ENCODE measurements at places on chromosomes 4 and X. TPM values are rescaled to one million over a fixed set of nuclear protein-coding genes. Genes with fewer than 3 reads are reported as not detected.
A peak's percentile ranks its signal among the peaks of the same experiment; 100 is the strongest.

Gene TKTL1
- total RNA-seq = not detected

Gene BEX2
- 2.5 TPM for total RNA-seq

Gene PTPN13
- 23.3 TPM for total RNA-seq

Gene ASB11
- total RNA-seq = not detected

Gene CCKAR
- total RNA-seq = not detected

Gene MGARP
- total RNA-seq = not detected

Gene PAGE2
- total RNA-seq = not detected

Gene RAI2
- 0.33 TPM for total RNA-seq

Gene TMPRSS11A
- total RNA-seq = not detected

Gene TMPRSS11D
- total RNA-seq = not detected

DNA sequence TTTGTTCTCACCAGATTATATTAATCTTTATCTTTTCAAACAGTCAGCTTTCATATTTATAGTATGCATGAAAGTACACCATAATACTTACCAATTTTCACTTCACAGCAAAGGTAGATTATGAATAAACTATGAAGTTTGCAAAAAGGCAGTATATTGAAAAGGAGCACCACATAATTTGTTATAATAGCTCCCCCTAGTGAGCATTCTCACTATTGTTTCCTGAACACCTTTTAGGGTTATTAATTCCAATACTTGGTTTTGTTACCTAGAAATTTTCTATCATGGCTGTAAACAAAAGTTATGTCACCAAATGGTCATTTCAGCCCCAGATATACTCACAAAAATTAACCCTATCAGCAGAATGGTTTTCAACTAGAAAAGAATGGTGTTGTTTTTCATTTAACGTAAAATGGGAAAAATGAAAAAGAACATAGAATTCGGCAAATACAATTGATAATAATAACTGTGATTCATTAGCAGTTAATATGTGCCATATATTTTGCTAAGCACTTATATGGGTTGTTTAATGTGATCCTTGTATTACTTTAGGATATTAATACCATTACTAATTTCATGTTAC lies 30.2 kb upstream of the NKX6-1 start:
- H3K27me3 ChIP-seq = no peaks in the 10 kb centered on the region
- H3K4me1 ChIP-seq = no peaks in the 10 kb centered on the region
- H3K4me3 ChIP-seq = no peak overlapping the region

- H3K4me3 ChIP-seq = no peak overlapping the region
- H3K27me3 ChIP-seq = no peaks in the 10 kb centered on the region
- no peak overlapping the region for H3K27ac ChIP-seq
- DNase-seq = no peak
- H3K36me3 ChIP-seq = no peaks in the 10 kb centered on the region
These were observed 239.3 kb downstream of the C4orf33 start for GRCh38 chr4:129335276-129335675.

GRCh38 chrX:57516491-57516890 lies 75.3 kb upstream of the ZXDB start:
- H3K4me1 ChIP-seq = no peaks in the 10 kb centered on the region
- no peak overlapping the region for H3K27ac ChIP-seq
- H3K36me3 ChIP-seq = no peaks in the 10 kb centered on the region
- no peak overlapping the region for H3K4me3 ChIP-seq
- H3K27me3 ChIP-seq = no peaks in the 10 kb centered on the region

DNA sequence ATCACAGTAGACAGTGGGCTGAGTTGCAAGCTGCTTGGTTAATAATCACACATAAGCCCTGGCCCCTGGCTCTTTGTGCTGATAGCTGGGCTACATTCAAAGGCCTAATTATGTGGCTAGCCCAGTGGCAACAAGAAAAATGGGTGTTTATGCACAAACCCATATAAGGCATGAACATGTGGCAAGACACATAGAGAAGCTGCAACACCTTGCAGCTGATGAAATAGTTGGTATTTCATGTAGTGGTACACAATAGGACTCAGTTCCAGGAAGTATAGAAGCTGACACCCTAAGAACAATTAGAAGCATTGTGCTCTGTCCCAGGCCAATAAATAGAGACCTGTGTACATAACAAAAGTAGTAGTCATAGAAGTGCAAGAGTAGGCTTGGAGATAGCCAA lies 14.6 kb upstream of the ZNF630 start:
- H3K27ac ChIP-seq = peak overlapping the region; percentile 94
- H3K36me3 ChIP-seq = no peaks in the 10 kb centered on the region
- DNase-seq = peak; percentile 18
- no peak overlapping the region for H3K4me3 ChIP-seq
- H3K27me3 ChIP-seq = no peaks in the 10 kb centered on the region

GRCh38 chr4:125181804-125182203 lies 133.0 kb upstream of the FAT4 start:
- H3K27me3 ChIP-seq = no peaks in the 10 kb centered on the region
- DNase-seq = no peak
- no peak overlapping the region for H3K4me3 ChIP-seq
- no peaks in the 10 kb centered on the region for H3K4me1 ChIP-seq
- no peak overlapping the region for H3K27ac ChIP-seq

- H3K4me1 ChIP-seq = peaks cover 6% of the 10 kb centered on the region
- H3K27me3 ChIP-seq = no peaks in the 10 kb centered on the region
- no peak overlapping the region for H3K4me3 ChIP-seq
- DNase-seq = no peak
- H3K27ac ChIP-seq = no peak overlapping the region
- H3K36me3 ChIP-seq = no peaks in the 10 kb centered on the region
These were observed 25.4 kb upstream of the ACSL1 start for GRCh38 chr4:184851200-184851541.

DNA sequence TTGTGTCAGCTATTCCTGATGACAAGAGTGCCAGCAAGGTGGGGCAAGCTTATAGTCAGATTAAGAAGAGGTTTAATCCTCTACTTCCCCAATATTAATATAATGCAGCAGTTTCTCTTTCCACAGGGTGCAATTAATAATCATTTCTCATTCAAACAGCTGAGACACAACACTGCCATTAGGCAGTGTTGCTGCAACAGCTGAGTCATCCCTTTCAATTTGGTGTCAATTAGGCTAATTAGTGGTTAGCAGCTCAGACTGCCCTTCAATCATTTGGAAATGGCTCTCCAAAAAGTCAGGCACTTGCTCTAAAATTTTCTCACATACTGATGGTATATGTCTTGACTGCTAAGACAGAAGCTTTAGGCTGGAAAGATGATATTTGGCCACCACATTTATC lies 265.7 kb upstream of the FAM241A start:
- DNase-seq = no peak
- no peaks in the 10 kb centered on the region for H3K27me3 ChIP-seq
- H3K36me3 ChIP-seq = no peaks in the 10 kb centered on the region
- no peak overlapping the region for H3K4me3 ChIP-seq

DNA sequence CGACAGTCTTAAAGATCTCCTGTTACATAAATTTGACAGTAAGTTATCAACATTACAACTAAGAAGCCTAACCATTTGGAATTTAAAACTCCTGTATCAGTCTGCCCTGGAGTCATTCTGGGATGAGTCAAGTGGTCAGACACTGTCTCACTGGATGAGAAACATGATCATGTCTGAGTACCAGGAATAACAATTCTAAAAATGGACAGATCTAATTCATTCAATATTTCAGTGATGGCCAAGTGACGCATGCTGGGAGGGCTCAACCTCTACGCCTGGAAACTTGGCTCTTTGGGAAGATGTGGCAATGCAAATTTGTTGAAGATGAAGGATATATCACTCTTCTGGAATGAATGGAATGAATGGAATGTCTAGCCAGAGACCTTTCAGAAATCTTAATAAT lies 1427.2 kb downstream of the STIM2 start:
- DNase-seq = no peak
- no peak overlapping the region for H3K4me3 ChIP-seq
- H3K27me3 ChIP-seq = no peaks in the 10 kb centered on the region
- no peaks in the 10 kb centered on the region for H3K4me1 ChIP-seq
- no peaks in the 10 kb centered on the region for H3K36me3 ChIP-seq

DNA sequence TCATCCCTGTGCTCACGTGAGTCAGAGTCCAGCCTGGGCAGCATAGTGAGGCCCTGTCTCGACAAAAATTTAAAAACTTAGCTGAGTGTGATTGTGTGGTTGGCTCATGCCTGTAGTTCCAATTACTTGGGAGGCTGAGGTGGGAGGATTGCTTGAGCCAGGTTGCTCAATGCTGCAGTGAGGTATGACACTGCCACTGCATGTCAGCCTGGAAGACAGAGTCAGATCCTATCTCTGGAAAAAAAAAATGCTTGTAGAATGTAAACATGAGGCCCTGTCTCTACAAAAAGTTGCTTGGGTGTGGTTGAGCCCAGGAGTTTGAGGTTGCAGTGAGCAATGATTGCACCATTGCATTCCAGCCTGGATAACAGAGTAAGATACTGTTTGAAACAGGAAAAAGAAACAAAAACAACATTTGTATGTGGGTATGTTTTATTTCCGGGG lies 11.3 kb upstream of the YTHDC1 start:
- H3K27ac ChIP-seq = peak overlapping the region; percentile 56
- H3K4me3 ChIP-seq = peak overlapping the region; percentile 11
- DNase-seq = peak; percentile 25
- H3K4me1 ChIP-seq = peaks cover 10% of the 10 kb centered on the region

DNA sequence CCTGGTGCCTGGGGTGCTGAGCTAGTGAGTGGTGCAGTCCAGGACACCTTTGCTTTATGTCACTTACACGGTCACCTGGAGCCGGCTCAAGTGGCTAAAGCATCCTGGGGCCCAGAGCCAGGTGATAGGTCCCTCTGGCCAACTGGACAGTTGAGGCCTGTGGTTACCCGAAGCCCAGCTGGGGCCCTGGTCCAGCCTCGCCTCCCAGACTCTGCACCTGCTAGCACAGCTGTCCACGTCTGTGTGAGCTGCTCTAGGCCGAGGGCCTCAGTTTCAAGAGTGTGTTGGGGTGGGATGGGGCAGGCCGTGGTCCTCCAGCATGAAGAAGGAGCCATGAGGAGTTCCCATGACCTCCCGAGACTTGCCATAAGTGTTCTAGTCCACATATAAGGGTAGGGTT lies 7.7 kb upstream of the ADD1 start:
- no peaks in the 10 kb centered on the region for H3K27me3 ChIP-seq
- no peak for DNase-seq
- H3K36me3 ChIP-seq = peaks cover 5% of the 10 kb centered on the region
- H3K27ac ChIP-seq = no peak overlapping the region
- H3K4me3 ChIP-seq = no peak overlapping the region

DNA sequence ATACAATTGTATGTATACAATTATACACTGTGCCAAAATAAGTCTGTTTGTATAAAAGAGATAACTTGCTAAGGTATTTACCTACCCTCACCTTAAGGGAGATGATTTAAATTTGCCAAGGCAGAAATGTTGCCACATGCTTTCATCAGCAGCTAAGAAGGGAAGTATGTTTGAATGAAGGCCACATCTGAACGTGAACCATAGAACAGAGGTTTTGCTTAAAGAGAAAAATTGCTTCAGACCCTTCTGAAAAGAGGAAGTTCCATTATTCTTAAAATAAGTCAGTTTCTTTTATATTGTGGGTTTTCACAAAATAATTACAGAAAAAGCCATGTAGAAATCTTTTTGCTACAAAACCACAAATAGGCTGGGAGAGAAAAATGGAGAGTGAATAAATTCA lies 621.5 kb upstream of the HTR2C start:
- H3K4me3 ChIP-seq = no peak overlapping the region
- H3K36me3 ChIP-seq = no peaks in the 10 kb centered on the region
- H3K4me1 ChIP-seq = no peaks in the 10 kb centered on the region
- no peak overlapping the region for H3K27ac ChIP-seq

GRCh38 chr4:163818673-163819072 lies 324.2 kb downstream of the TMA16 start:
- H3K27me3 ChIP-seq = no peaks in the 10 kb centered on the region
- no peaks in the 10 kb centered on the region for H3K36me3 ChIP-seq
- no peak for DNase-seq
- no peak overlapping the region for H3K4me3 ChIP-seq
- H3K27ac ChIP-seq = no peak overlapping the region
- H3K4me1 ChIP-seq = peaks cover 9% of the 10 kb centered on the region

DNA sequence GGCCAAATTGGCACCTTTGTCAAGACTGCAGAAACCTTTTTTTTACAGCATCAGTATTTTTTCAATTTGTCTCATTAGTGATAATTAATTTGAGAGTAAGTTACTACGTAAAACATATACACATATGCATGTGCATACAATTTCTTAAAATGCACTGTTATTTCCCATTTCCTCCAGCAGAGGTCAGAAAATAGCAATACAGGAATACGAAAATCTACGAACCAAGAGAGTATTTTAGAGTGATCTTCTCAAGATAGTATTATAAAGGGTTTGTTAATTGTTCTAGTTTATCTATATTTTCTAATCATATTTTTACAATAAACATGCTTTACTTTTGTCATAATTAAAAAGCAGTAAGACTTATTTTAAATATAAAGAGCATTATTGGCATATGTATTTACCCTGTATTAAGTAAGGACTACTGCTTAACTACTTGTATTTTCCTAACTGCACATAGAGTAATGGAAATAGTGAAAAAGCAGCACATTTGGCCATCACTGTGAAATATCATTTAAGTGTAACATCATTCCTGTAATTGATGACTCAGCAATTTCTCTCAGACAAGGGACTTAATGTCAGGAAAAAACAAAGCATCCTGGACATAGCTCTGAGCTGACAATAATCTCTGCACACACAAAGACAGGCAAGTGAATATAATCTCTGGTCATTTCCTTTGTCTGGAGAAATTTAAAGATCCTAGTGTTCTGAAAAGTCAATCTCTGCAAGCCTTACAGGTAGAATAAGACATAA lies 45.6 kb downstream of the MAOB start:
- no peak overlapping the region for H3K27ac ChIP-seq
- H3K4me1 ChIP-seq = no peaks in the 10 kb centered on the region
- H3K36me3 ChIP-seq = peaks cover 4% of the 10 kb centered on the region

DNA sequence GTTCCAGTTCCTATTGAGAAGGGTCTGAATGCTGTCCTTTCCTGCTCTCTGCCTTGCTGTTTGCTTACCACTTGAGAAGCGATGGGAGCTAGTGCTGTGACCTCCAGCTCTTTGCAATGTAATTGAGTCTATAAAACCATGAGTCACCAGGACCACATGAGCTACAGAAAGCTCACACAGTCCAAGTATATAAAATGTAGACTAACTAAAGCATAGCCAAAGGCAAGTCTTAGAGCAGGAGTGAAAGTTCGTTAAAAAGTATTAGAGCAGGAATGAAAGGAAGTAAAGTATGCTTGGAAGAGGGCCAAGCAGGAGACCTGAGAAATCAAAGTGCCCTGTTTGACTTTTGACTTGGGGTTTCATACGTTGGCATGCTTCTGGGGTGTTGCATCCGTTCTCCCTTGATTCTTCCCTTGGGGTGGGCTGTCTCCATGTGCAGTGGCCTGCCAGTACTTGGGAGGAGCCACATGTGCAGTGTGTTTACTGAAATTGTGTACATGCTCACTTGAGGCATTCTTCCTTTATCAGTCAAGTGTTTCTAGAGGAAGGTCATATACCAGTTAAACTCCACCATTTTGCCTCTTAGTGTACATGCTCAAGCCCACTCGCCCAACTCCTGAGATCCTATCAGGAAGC lies 71.3 kb upstream of the KIT start:
- no peak for DNase-seq
- no peak overlapping the region for H3K27ac ChIP-seq
- H3K36me3 ChIP-seq = no peaks in the 10 kb centered on the region
- H3K4me3 ChIP-seq = no peak overlapping the region
